Mesothelial cell of epicardium (in vitro differentiated cells): ENCODE measurements at places on chromosomes 2 and 18. TPM values are rescaled to one million over a fixed set of nuclear protein-coding genes. Genes with fewer than 3 reads are reported as not detected.

DNA sequence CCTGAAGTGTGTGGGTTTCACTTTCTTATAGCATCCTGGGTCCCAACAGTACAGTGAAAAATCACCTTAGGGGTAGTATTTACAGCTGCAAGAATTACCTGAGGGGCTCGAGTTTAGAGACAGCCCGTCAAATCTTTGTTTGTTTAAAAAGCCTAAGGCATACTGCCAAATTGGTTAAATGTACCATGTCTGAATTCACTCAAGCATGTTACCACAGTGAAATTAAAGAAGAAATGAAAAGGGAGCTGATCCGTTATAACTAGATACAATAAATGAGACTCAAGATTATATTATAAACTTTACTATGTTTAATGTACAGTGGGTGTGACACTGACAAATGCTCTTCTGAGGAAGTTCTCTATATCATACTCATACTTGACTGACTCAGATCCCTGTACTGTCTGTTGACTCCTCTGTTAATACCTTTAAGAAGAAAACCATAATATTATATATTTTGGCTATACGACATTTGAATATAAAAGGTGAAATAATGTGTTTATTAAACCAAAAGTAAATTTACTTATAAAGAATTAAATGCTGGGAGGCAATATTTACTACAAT lies 107.3 kb downstream of the TMEFF2 start:
- H3K4me1 ChIP-seq, result peaks cover 5% of the 10 kb centered on the region
- no peaks in the 10 kb centered on the region for H3K36me3 ChIP-seq
- DNase-seq, result no peak
- no peaks in the 10 kb centered on the region for H3K27me3 ChIP-seq
- no peak overlapping the region for H3K4me3 ChIP-seq

- no peak overlapping the region for H3K4me3 ChIP-seq
- peaks cover 2% of the 10 kb centered on the region for H3K36me3 ChIP-seq
- no peak for DNase-seq
- no peaks in the 10 kb centered on the region for H3K27me3 ChIP-seq
- H3K27ac ChIP-seq, result no peak overlapping the region
Observed at GRCh38 chr2:207883002-207883780, 113.5 kb upstream of the FZD5 start.

- peak overlapping the region; percentile 100 for H3K27ac ChIP-seq
- H3K4me1 ChIP-seq, result peaks cover 18% of the 10 kb centered on the region
- H3K36me3 ChIP-seq, result peaks cover 13% of the 10 kb centered on the region
- no peaks in the 10 kb centered on the region for H3K27me3 ChIP-seq
- DNase-seq, result no peak
Observed at GRCh38 chr2:24970483-24971285, 1.1 kb downstream of the DNAJC27 start.

Gene TRABD2A
- 0.45 to 0.55 TPM (median 0.45 TPM) in 3 replicates for total RNA-seq

DNA sequence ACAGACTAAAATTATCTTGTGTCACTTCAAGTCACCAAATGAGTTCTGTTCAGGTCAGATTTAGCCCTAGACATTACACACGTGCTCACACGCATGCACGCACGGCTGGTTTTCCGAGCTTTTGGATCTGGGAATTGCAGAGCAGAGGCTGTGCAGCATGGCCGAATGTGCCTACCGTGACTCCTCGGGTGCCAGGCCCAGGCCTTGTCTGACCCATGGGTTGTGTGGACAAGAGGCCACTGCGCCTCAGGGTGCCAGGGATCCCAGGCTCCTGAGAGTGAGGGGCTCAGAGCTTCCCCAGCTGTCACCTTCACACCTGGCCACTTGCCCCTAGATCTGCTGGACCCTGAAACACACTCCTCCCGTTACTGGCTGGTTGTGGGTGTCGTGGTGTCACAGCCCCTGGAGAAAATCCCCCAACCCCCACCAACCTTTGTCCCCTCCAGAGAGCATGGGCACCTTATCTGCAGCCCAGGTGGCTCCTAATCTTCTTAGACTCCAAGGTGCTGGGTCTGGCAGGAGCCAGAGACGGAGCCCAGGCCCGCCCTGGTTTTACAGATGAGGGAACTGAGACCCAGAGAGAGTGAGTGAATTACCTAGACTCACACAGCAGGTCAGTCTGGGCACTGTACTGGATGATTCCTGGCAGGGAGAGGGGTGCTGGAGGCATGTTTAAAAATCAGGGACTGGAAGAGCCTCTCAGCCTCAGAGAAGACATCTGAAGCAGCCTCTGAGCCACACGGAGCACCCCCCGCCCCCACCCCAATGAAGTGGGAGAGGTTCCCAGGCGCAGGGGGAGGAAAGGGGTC lies 56.8 kb downstream of the ATOH8 start:
- H3K27me3 ChIP-seq, result peaks cover 2% of the 10 kb centered on the region
- H3K4me3 ChIP-seq, result no peak overlapping the region
- DNase-seq, result peak; percentile 35
- H3K27ac ChIP-seq, result peak overlapping the region; percentile 25
- H3K36me3 ChIP-seq, result no peaks in the 10 kb centered on the region
- H3K4me1 ChIP-seq, result peaks cover 9% of the 10 kb centered on the region

- peaks cover 13% of the 10 kb centered on the region for H3K4me1 ChIP-seq
- DNase-seq, result no peak
- H3K36me3 ChIP-seq, result no peaks in the 10 kb centered on the region
- H3K27ac ChIP-seq, result peak overlapping the region; percentile 10
Observed at GRCh38 chr2:174763780-174764179, 492 bp downstream of the CHRNA1 start.

GRCh38 chr2:95578539-95578938 lies 13.3 kb upstream of the TRIM43 start:
- H3K36me3 ChIP-seq, result no peaks in the 10 kb centered on the region
- H3K4me1 ChIP-seq, result no peaks in the 10 kb centered on the region
- H3K27ac ChIP-seq, result no peak overlapping the region
- no peak overlapping the region for H3K4me3 ChIP-seq
- peaks cover 16% of the 10 kb centered on the region for H3K27me3 ChIP-seq

DNA sequence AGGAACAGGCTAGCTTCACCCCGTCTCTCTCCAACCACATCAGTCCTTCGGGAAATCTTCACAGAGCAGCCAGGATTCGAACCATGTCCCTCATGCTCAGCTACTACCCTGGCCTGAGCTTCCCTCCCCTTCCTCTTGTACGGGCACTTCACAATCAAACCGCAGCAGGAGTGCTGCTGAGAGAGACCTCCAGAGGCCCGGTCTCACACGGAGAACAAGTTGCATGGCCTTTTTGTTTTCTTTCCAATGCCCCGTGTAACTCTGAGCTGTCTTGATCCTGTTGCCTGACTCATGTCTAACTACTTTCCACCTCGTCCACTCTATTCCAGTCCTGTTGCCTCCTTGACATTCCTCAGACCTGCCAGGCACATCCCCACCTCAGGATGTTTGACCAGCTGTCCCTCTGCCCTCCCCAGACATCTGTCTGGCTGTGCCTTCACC lies 25.4 kb downstream of the FBLN7 start:
- H3K27me3 ChIP-seq, result no peaks in the 10 kb centered on the region
- no peak overlapping the region for H3K27ac ChIP-seq
- no peaks in the 10 kb centered on the region for H3K36me3 ChIP-seq
- no peak for DNase-seq

- H3K4me3 ChIP-seq, result no peak overlapping the region
- no peak overlapping the region for H3K27ac ChIP-seq
- H3K4me1 ChIP-seq, result no peaks in the 10 kb centered on the region
- H3K27me3 ChIP-seq, result peaks cover 14% of the 10 kb centered on the region
- no peaks in the 10 kb centered on the region for H3K36me3 ChIP-seq
Observed at GRCh38 chr2:3667151-3667631, 9.2 kb downstream of the ALLC start.

Gene CHRND
- total RNA-seq, result not detected in 3 replicates

- H3K27me3 ChIP-seq, result no peaks in the 10 kb centered on the region
- DNase-seq, result no peak
- H3K4me3 ChIP-seq, result no peak overlapping the region
- no peak overlapping the region for H3K27ac ChIP-seq
- H3K36me3 ChIP-seq, result no peaks in the 10 kb centered on the region
Observed at GRCh38 chr18:21141668-21142422, 30.2 kb upstream of the ROCK1 start.

Gene UBXN2A
- 21.0 to 23.0 TPM (median 22.1 TPM) in 3 replicates for total RNA-seq

DNA sequence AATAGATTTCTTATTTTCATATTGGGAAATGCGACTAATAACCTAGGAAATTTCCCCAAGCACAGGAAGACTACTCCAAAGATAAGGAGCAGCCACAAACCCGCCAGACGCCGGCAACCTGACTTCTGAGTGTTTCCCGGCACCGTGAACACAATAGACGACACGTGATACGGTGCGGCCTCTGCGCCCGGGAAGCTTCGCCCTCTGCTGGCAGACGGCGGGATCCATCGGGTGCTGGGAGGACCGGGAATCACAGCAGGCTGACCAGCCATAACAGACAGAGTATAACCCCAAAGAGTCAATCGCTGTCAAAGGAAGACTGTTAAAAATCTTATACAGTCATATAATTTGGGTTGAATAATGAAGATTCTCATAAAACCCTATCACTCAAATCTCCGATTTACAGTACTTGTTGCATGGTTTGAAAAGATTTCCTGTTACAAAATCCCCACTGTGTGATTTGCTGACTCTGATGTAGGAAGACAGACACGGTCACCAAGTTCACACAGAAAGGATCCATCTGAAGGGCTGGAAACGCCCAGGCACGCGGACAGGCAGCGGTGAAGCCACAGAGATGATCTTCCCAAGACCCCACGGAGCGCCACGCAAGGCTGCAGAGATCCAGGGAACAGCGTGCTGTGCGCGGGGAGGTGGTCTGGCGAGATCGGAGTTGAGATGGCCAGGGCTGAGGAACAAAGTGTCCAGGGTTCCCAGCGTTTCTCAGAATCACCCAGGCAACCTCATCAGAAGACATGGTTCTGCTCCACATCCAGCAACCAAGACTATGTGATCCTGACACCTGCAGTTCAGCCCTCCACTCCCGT lies 73.8 kb downstream of the EIPR1 start:
- peaks cover 15% of the 10 kb centered on the region for H3K4me1 ChIP-seq
- H3K4me3 ChIP-seq, result peak overlapping the region; percentile 61
- H3K36me3 ChIP-seq, result peaks cover 3% of the 10 kb centered on the region
- H3K27me3 ChIP-seq, result no peaks in the 10 kb centered on the region
- peak overlapping the region; percentile 88 for H3K27ac ChIP-seq
- peak; percentile 93 for DNase-seq

DNA sequence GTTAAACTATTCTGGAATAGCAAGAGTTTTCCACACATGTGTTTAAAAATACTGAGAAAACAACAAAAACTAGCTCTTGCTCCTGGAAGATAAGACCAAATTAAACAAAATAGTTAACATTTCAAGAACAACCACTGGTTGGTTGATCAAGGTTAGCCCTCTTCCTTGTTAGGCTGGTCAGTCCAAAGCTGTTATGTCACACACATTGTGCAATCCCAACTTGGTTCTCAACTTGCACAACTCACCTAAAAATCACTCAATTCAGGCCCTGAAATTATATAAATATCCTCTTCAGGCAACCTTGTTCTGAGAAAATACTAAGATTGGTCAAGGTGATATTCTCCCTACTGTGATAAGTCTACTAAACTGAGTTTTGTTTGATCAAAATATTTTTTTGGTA lies 169.7 kb upstream of the LRP1B start:
- no peaks in the 10 kb centered on the region for H3K36me3 ChIP-seq
- no peak overlapping the region for H3K4me3 ChIP-seq
- H3K4me1 ChIP-seq, result no peaks in the 10 kb centered on the region
- DNase-seq, result no peak

- no peaks in the 10 kb centered on the region for H3K4me1 ChIP-seq
- no peak overlapping the region for H3K4me3 ChIP-seq
- peaks cover 2% of the 10 kb centered on the region for H3K27me3 ChIP-seq
- no peak overlapping the region for H3K27ac ChIP-seq
Observed at GRCh38 chr18:42736074-42736473, 379.4 kb downstream of the RIT2 start.

DNA sequence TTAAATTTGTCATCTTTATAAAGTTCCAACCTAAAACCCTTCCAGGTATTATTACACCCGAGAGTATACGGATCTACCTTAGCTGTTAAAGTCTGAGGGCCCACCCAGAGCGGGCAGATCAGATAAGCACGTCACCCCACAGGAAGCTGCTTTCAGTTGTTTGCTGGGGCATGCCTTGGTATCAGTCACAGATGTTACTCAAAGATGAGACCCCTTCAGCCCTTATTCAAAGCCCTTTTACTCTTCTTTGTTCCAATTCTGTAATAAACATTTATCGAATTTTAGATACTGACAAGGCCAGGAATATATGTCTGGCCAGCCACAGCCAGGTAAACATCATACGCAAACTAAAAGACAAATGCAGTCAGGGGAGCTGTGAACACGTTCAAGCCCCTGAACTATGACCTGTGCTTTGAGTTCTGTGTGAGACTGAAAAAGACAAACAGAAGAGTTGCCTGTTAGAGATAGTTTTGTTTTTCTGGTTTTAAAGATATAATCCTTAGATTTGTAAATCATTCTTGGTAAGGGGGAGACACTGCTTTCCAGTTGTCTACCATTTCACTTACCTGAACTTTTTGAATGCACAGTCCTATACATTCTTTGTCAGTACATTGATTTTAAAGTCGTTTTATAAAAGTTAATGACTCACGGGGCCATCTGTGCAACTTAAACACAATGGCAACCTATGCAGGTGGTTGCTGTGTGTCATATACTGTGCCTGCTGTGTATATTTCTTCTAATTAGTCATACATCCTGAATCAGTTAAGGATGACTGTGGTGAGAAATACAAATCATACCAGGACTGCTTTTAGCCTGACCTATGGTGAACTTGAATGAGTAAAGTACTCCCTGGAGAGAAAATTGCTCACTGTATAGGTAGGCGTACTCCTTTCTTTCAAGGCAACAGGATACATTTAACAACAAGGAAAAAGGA lies 100.5 kb upstream of the ITPRID2 start:
- peaks cover 6% of the 10 kb centered on the region for H3K36me3 ChIP-seq
- H3K27ac ChIP-seq, result no peak overlapping the region
- peaks cover 2% of the 10 kb centered on the region for H3K4me1 ChIP-seq
- no peak overlapping the region for H3K4me3 ChIP-seq
- peaks cover 3% of the 10 kb centered on the region for H3K27me3 ChIP-seq

Gene MALL
- total RNA-seq, result 4.8 to 5.4 TPM (median 4.9 TPM) in 3 replicates

Gene PSD4
- total RNA-seq, result 16.6 to 21.4 TPM (median 20.1 TPM) in 3 replicates

DNA sequence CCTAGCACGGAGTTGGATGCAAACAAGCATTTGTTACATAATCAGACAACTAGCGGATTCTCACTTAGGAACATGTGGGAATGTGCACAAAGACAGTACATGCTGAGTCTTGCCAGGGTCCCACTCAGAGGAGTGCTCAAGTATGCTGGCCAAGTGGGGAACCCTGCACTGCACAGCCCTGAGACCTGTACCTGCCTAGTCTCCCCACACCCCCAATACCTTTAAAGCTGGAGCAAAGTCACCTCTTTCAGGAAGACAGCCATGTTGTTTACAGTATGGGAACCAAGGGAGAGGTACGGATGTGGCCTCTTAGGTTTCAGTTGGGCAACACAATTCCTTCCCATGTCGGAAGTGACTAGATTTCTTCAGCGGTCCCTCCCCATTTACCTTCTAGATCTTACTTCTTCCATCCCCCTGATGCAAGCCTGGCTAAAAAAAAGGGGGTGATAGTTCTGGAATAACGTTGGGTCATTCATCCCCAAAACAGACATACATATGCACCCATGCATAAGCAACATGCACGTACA lies 10.7 kb downstream of the CXCR1 start:
- no peak for DNase-seq
- no peaks in the 10 kb centered on the region for H3K4me1 ChIP-seq
- H3K4me3 ChIP-seq, result no peak overlapping the region
- H3K36me3 ChIP-seq, result no peaks in the 10 kb centered on the region

Gene LINC00305
- not detected in 3 replicates for total RNA-seq

Gene LHCGR
- 0.13 TPM in 1 of 3 replicates, not detected in the others for total RNA-seq
